Stimulated activated CD8-positive, alpha-beta memory T cell treated with anti-CD3 and anti-CD28 coated beads, Interleukin-12 subunit alpha, Interleukin-12 subunit beta, amount 100 ng/mL, for 1 hour (primary cell): ENCODE measurements at places on chromosomes 13 and 19.
A peak's percentile ranks its signal among the peaks of the same experiment; 100 is the strongest.

GRCh38 chr13:50699874-50700663 lies 143.4 kb downstream of the DLEU7 start:
- no peak for DNase-seq

DNA sequence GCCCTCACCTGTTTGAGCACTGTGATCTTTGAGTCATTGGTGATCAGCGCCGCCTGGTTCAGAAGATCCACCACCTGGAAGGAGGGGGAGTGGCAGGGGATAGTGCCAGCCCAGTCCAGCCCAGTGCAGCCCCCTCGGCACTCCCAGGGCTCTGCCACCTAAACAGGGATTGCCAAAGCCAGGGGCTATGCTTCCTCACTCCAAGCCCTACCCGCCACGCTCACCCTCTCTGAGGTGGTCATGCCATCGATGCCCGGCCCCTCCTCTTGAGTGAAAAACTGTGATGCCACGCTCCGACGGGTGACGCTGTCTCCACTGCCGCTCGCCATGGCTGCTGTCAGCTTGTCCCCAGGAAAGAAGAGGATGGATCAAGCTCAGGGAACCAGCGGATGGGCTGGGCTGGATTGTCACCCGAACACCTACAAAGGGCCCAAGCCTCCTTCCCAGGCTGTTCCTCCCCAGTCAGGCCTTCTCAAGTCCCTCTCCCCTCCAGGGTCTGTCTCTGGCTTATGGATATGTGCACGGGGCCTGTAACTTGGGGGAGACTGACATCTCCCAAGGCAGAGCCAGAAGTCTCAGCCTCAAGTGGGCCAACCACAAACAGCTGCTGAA lies 8.7 kb downstream of the SYMPK start:
- DNase-seq, result no peak

GRCh38 chr13:113553511-113554332 lies 30.8 kb upstream of the TFDP1 start:
- DNase-seq, result no peak

DNA sequence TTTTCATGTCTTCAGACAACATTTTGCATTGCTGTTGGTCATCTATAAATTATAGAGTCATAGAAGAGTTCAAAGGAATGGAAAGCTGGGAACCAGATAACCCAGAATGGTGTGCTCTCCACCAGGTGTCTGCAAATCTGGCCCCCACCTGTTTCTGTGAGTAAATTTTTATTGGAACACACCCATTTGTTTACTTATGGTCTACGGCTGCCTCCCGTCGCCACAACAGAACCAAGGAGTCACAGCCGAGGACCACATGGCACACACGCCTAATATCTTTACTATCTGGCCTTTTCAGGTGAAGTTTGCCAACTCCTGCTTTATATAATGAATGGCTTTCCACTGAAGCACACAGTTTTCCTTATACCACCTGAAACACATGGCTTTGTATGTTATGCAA lies 58.2 kb downstream of the EFNB2 start:
- DNase-seq, result no peak

DNA sequence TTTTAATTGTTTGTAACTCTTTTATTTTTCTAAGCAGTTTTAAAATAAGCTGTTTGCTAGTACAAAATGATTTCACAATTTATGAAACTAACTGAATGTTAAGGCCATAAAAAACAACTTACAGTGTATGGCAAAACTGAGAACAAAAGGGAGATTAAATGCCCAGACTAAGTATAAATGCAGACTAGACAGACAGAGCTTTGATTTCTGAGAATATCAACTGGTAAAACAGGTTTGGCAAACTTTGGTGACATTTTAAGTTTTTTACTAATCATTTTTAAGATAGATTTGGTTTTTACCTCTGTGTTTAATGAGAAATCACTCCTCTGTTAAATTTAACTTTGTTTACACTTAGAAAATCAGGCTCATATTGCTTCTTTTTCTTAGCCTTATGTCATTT lies 127.5 kb upstream of the KLF5 start:
- DNase-seq, result no peak

GRCh38 chr19:33134571-33135041 lies 2.7 kb downstream of the WDR88 start:
- DNase-seq, result peak; percentile 10

DNA sequence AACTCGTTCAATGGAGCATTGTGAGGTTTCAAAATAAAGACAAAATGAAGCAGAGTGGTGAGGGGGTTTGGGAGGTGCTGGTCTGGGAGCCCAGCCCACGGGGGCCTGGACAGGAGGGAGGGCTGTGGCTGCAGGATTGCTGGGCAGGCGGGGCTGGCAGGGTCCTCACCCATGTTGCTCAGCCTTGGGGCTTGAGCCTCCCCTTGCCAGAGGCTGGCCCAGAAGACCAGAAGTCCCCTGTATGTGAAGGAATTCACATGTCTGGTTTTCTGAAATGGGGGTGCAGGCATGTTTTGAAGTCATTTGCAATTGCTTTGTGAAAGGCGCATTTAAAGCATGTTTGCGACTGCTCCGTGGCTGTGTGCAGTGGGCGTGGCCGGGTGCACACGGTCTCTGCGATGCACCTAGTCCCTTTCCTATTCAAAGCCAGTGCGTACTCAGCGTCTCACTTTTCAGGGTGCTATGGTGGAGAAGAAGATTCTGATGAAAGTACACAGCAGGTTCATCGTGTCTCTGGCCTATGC lies 2.3 kb downstream of the GRK1 start:
- no peak for DNase-seq

DNA sequence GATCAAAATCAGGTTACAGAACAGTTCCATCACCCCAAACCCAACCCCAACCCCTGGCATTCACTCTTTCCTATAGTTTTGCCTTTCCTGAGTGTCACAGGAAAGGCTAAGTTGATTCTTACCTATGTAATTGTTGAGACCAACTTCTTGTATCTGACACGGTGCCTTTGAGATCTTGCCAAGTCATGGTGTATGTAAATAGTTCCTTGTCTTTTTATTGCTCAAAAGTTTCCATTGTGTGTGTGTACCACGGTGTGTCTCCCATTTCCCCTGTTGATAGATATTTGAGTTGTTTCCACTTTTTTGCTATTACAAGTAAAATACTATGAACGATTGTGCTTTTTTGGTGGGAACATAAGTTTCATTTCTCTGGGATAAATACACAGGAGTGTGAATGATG lies 3.3 kb upstream of the IGFL2 start:
- DNase-seq, result no peak

- DNase-seq, result no peak
Measured at GRCh38 chr13:80473695-80474094, 132.8 kb upstream of the SPRY2 start.

DNA sequence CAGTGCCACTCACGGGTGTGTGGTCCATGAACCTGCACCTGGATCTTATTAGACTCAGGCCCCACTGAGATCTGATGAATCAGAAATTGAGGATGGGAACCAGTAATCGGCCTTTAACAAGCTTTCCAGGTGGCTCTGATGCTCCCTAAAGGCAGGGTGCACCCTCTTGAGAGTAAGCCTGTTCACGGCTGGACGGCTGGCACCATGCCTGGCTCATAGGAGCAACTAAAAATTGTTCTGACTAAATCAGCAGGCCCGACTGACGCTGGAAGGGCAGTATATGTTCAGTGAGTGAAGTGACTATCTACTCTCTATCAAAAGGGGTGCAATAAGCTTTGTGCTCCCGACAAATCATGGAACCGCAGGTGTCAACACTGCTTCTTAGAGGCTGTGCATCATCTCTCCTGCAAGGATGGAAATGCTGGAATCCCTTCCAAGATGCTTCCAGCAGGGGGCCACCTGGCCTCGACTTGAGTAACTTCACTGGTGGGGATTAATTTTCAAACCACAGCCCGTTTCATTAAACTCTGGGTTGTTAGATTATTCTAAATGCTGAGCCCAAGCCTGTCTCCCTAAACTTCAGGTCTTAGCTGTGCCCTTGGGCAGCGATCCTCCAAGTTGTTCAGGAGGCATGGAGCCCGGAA lies 28.4 kb downstream of the TMTC4 start:
- no peak for DNase-seq
